ENCODE measurements at places on chromosomes 5 and 9.

- DNase-seq: no peak
Observed at GRCh38 chr9:92402826-92403745, 1.3 kb downstream of the OGN start.

DNA sequence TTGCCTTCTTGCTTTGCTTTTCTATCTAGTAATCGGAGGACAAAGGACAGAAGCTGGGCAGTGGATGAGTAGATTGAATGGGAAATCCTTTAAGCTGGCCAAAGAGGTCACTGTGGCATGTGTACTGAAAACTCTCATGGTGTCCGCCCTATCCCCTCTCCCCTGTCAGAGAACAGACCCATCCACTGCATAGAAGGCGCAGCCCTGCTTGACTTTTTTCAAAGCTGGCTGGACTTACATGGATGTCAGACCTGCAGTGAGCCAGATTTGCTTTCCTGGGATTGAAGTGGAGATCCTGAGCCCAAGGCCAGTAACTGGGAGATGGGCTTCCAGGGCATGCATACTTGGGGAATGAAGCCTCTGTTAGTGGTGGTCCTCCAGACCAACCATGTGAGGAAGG lies 329.5 kb downstream of the TRPM3 start:
- DNase-seq: no peak

- no peak for DNase-seq
Observed at GRCh38 chr5:51391175-51391574, 7.9 kb downstream of the ISL1 start.

DNA sequence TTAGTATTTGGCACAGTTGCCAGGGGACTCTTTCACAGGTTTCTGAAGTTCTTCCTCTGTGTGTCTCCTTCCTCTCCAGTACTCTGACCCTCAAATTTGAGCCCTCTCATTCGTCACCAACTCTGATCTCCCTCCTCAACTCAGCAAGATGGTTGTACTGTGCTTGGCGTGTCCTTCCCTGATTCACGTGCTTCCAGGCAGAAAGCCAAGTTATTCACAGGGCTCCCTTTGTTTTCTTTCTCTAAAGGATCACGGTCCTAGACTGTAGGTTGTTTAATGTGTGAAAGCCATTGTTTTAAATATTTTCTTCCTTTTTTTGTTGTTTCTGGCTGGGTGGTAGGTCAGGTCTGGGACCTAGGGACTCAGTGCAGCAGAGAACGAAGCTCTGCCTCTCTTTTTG lies 142.9 kb downstream of the DMAC1 start:
- DNase-seq: no peak

DNA sequence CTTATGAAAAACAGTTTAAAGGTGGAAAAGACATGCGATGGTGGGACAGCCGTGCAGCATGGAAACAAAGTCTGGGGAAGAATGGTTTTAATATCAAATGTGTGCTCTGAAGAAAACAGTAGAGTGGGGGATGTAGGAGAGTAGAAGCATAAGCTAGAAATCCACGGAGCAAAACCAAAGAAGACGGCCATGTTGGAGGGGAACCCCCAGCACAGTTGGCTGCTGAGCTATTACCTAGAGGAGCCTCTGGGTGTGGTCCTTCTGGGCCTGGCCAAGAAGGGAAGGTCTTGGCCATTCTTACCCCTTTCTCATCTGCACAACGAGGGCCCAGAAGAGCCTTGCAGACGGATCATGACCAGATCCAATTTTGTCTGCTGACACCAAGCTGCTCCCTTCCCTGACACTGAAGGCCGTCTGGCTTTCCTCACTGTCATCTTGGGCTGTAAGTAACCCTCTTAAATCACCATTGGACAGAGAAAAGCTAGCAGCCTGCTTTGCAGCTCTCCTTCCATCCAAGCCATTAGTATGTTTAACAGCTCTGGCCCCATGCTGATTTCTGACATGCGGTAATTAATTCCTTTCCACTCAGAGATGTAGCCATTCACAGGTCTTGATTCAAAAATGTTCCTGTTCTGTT lies 189.5 kb downstream of the SEC61B start:
- no peak for DNase-seq

DNA sequence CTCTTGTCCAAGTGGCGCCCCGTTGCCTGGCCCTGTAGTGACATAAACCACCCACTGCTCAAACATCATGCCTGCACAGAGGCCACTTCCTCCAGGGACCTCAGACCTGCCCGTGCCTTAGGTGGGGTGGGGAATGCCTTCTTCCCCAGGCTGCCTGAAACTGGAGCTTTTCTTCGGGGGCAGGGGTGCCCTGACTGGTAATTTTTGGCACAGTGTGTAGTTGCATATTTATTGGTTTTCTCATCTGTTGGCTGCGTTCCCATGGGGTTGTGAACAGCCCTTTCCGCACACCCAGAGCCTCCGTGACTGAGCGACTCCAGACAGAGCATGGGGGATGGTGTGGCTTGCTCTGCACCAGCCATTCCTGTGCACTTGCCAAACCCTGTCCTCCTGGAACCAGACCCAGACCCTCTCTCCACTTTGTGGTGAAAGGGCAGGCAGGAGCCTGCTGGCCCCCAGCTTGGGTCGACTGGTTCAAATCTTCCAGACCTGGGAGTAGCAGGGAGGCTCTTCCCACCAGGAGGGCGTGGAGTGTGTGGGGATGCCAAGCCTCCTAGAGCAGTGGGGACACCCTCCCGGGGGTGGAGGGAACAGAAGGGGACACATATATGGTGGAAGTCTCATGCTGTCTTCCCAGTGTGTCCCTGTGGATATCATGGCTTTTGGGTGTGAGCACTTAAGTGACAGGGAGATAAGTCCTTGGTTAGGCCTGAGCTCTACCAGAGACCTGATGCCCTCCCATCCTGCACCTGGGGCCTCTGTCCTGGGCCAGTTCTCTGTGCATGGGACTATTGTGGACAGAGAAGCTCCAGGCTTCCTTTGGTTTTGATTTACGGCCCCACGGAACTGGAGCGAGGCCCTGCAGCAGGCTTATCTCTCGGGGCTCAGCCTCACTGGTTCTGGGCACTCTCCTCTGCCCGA lies 39.6 kb downstream of the WNK2 start:
- no peak for DNase-seq

DNA sequence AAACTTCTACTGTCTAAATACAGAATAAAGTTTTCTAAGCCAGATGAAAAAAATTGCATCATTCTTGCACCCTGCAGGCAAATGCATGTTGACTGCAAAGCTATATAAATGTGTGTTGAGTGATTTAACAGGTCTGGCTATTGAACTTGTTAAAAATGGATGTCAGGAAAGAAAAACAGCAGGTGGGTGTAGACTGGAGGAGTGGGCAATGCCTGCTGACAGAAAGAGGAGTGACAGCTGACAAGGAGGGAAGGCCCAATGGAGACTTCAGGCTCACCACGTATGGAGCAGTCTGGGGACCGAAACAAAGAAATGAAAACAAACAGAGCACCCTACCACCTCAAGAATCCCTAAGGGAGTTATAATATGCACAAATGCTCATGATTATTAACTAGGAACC lies 127.8 kb downstream of the GRIA1 start:
- no peak for DNase-seq

GRCh38 chr5:76542887-76543690 lies 80.1 kb downstream of the F2RL2 start:
- no peak for DNase-seq

GRCh38 chr5:77356740-77357139 lies 135.4 kb downstream of the WDR41 start:
- DNase-seq: peak; percentile 19

DNA sequence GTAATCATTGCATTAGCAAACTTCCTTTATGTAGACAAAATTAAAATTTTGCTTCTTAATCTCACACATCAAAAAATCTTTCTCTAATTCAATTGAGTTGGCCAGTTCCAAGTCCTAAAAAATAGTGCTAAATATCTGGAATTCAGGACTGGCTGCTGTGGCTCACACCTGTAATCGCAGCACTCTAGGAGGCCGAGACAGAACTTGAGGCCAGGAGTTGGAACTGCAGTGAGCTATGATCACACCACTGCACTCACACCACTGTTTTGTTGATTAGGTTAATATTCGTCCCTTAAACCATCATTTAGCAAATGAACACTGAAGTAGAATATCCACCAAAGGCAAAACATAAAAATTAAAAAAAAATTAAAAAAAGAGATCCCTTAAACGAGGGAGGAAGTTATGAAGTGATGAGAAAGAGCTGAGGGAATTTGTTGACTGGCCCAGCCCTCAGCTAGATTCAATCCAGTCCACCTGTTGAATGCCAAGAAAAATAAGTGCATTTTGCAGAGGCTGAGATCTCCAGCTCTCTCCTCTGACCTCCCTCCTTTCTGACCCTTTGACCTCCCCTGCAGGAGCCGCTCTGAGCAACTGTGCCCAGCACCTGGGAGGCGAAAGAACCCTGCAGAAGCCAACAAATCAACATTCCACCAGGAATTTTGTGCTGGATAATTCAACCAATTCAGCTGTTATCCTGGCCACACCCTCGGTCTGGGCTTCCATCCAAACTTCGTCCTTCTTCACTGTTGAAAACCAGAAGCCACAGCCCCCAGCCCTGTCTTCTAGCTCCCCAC lies 96.8 kb downstream of the OR2K2 start:
- no peak for DNase-seq

DNA sequence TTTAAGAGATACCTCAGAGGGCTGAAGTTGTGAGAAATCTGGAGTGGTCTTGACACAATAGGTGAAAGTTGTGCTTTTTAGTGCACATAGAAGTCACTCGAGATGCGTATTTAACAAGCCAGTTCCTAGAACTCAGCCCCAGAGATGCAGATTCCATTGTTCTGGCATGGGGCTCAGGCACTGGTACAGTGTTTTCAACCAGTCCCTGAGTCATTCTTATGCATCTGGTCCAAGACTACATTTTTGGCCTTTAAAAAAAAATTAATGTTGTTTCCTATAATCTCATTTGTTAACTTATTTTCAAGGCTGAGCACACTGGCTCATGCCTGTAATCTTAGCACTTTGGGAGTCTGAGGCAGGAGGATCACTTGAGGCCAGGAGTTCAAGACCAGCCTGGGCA lies 29.6 kb downstream of the PTTG1 start:
- DNase-seq: no peak

- no peak for DNase-seq
Observed at GRCh38 chr5:158802941-158803341, 296.8 kb downstream of the EBF1 start.

DNA sequence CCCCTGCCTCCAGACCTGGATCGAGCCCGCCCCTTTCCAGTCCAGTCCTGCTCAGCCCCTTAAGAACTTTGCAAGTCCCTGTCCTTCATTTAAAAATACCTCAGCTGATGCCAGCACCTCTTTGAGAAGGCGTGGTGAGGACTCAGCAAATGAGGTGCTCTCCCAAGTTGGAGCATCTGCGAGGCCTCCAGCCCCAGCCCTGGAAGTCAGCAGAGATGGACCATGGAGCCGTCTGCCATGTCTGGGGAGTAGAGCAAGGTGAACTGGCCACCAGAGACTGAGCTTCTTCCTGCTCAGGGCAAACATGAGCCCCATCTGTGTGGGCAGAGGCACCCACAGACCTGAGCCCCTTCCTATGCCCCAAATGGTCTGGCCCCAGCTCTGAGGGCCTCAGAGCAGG lies 71.5 kb downstream of the UBE2QL1 start:
- DNase-seq: no peak

GRCh38 chr5:52776116-52776515 lies 11.6 kb upstream of the ITGA1 start:
- DNase-seq: no peak

DNA sequence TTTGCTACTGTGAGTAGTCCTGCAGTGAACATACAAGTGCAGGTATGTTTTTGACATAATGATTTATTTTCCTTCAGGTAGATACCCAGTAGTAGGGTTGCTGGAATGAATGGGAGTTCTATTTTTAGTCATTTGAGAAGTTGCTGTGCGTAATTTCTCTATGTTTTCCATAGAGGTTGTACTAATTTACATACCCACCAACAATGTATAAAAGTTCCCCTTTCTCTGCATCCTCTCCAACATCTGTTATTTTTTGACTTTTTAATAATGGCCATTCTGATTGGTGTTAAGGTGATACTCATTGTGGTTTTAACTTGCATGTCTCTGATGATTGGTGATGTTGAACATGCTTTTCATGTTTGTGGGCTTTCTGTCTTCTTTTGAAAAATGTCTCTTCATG lies 64.7 kb upstream of the CTSL start:
- DNase-seq: no peak

- DNase-seq: no peak
Observed at GRCh38 chr5:157820593-157821252, 38.2 kb downstream of the CLINT1 start.

GRCh38 chr9:76424491-76424890 lies 30.3 kb upstream of the RFK start:
- no peak for DNase-seq

DNA sequence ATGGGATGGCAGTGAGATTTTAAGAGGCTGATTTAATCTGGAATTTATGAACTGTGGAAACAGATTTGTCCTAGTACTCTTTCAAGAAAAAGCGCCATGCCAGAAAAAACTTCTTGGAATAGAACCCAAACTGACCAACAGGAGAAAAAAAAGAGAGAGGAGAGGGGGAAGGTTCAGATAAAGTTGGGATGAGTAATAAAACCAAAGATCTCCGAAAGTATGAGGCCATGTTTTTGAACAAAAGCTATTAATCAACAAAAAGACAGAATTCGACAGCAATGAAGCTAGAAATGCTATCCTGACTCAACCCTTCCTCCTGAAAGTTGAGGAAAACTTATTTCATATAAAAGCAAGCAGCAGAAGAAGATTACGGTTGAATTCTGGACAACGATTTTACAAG lies 135.5 kb downstream of the CEMIP2 start:
- no peak for DNase-seq

DNA sequence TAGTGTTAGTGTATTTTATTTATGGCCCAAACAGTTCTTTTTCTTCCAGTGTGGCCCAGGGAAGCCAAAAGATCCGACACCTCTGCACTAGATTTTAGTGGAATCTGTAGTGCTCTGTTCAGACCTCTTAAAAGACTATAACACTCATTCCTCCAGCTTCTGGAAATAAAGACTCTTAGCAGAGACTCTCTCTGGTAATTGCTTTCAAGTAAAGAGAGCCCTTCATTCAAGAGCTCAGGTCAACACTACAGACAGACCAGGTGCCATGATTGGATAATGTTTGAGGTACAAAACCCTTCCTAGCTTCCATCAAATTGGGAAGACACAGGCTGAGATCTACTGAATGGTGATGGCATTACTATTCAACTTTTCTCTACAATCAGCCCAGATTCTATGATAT lies 255.8 kb downstream of the PRDM9 start:
- no peak for DNase-seq

DNA sequence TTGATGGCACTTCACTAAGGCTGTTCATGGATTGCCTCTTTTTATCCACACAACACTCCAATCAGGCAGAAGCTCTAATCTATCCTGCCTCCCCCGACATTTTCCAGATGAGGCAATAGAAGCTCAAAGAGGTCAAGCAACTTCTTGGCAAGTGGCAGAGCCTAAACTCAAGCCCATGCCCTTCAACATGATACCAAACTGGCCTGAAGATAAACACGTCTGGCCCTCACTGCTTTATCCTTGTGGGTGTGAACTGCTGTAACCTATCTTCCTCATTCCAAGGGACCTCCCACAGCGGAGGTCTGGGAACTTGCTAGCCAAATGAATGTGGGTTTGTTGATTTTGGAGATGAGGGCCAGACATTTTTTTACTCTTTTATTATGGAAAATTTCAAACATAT lies 9.5 kb downstream of the SLC35A4 start:
- DNase-seq: no peak
